ENCODE measurements at places on chromosomes 11 and 22.

- DNase-seq: no peak
Observed at GRCh38 chr11:17256512-17256911, 20.0 kb upstream of the NUCB2 start.

- DNase-seq: peak; percentile 74
Observed at GRCh38 chr22:50190941-50191741, 5.4 kb downstream of the TRABD start.

GRCh38 chr11:79404325-79404724 lies 36.5 kb downstream of the TENM4 start:
- DNase-seq: no peak

DNA sequence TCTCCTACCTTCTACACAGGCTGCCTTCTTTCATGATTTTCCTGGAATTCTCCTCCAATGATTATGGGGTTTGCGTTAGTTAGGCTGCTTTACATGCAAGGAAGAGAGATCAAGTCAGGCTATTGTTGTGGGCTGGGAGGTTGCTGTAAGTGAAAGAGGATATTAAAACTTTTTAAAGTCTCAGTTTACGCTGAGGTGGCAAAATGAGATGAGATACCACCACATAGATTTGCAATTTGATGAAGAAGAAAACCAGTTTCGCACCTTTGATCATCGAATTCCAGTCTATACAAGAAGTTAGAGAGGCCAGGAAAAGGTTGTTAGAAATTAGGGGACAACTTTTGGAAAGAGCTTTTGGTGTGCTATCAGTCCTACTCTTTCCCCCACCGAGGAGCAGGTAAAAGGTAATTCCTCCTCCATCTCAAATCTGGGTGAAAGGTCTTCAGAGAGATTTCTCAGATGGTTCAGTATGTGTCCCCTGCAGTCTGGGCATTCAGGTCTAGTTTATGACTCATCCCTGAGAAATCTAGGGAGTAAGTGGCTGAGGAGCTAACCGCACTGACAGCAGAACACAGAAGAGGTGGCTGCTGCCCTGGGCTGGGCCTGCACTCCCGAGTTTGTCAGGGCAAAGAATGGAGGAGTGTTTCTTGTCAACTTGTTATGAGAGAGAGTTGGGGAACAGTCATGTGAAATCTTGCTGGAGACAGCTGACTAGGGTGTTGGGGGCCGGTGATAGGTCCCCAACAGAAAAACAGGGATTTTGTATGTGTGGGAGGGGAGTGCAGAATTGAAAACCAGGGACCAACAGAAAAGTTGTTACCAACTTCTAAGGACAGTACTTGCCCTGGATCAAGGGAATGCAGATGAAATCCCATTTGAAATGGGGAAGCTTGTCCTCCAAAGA lies 34.7 kb downstream of the CCDC83 start:
- DNase-seq: no peak

DNA sequence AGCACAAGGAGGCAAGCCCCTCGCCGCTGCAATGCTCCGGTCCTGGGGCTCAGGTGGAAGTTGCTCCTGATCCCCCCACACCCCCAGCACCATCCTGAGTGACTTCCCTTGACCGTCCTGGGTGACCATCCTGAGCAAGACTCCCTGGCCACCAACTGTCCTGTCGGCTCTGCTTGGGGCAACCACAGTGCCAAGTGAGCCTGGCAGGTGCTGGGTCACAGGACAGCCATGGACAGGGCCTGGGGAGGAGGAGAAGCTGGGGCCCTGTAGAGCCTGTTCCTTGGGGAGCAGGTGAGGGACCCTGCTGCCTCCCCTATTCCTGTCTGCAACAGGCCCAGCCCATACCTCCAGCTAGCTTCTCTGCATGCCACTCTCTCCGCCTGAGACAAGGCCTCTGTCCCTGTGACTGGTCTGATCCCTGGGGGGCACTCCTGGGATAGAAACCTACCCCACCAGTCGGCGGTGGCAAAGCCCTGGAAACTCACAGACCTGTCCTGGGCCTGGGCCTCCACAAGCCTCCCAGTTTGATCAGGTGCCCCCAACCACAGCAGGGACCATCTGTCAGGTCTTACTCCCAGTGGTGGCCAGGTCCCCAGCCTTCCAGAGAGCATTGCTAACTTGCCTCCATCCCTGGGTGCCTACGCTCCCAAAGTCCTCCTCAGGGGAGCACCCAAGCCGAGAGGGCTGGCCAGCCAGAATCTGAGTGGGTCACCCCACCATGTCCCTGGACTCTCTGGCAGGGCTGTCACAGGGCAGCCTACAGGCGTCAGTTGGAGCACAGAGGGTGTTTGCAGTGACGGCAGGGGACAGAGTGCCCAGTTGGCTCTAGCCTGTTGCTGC lies 68.7 kb upstream of the WNT7B start:
- no peak for DNase-seq

- DNase-seq: no peak
Observed at GRCh38 chr11:130483124-130483523, 34.7 kb downstream of the ADAMTS15 start.

GRCh38 chr11:56886455-56886854 lies 102.3 kb upstream of the OR5AK2 start:
- DNase-seq: no peak

- no peak for DNase-seq
Observed at GRCh38 chr11:11349870-11350337, 3.1 kb downstream of the CSNK2A3 start.

DNA sequence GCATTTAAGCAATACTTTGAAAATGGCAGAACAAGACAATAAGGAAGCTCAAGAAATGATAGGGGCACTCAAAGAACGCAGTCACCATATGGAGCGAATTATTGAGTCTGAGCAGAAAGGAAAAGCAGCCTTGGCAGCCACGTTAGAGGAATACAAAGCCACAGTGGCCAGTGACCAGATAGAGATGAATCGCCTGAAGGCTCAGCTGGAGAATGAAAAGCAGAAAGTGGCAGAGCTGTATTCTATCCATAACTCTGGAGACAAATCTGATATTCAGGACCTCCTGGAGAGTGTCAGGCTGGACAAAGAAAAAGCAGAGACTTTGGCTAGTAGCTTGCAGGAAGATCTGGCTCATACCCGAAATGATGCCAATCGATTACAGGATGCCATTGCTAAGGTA lies 51.9 kb downstream of the SPECC1L start:
- no peak for DNase-seq

GRCh38 chr22:25362883-25363240 lies 143.4 kb downstream of the CRYBB2 start:
- no peak for DNase-seq

DNA sequence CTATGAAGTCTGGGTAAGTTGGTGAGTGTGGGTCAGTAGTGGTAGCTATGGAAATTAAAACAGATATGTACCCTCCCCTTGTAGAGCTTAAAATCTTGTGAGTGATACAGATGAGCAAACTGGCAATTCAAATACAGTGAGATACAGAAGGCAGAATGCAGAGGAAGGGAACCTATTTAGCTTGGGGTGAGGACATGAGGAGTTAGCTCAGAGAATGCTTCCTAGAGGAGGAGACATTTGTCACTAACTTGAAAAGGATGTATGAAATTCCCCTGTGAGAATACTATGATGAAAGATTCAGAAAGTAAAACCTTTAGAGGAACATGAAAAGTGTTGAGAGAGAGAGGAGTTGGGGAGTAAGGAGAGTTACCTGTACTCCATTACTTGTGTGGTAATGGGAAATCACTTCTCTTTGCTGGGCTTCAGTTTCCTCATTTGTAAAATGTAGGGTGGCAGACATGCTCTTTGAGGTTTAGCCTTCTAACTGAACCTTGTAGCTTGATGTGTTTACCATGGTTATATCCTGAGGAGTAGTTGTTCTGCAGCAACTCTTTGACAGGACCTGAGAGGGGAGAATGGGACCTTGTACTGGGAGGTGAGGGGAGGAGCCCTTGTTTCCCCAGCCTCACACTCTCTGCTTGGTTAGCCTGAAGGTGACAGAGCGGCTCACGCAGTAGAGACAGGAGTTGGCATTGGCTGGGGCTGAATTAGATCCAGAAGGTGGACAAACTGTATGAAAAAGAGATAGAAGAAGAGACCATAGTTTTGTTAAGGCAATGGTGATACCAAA lies 17.9 kb downstream of the SWAP70 start:
- no peak for DNase-seq

- no peak for DNase-seq
Observed at GRCh38 chr11:45313171-45313865, 27.2 kb upstream of the SYT13 start.

DNA sequence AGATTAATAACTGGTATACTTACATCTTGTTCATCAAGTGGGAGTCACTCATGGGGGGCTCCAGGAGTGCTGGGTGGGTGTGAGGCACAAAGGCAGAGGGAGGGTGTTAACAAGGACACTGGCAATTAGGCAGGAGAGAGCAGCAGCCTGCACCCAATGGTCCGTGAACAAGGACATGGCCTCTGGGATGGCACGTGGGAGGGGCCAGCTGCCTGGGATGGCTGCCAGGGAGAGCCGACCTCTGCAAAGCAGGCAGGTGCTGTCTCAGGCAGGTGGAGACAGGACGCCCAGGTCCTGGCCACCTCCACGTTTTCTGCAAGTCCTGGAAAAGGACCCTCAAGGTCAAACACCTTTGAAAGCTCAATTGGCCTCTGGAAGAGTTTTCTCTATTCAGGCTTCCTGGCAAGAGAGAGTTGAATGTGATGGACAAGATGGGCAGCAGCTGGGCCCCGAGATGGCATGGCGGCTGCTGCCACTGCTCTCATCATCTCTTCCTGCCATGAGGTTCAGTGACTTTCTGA lies 257.1 kb downstream of the BUD13 start:
- no peak for DNase-seq

GRCh38 chr22:25110846-25111578 lies 88.6 kb upstream of the CRYBB3 start:
- DNase-seq: peak; percentile 50

DNA sequence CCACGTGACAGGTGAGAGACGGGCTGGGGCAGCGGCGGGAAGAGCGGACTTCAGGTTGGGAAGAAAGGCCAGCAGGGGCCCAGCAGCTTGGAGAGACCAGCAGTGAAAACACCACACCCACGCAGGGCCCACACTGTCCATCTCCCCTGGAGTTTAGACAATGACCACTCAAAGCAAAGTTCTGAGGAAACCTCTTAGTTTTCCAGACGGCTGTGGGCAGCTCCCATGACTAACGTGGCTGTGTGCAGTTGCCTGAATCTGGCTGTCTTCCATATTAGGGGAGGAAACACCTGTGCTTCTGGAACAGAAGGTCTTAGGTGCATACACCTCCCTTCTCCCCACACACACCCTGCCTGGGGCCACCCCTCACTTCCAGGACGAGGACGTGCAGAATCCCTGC lies 70.6 kb upstream of the TTLL12 start:
- no peak for DNase-seq

- DNase-seq: no peak
Observed at GRCh38 chr22:50014053-50014501, 1.5 kb upstream of the IL17REL start.

GRCh38 chr11:49995565-49995964 lies 13.2 kb upstream of the OR4C12 start:
- DNase-seq: no peak

GRCh38 chr11:126123686-126124085 lies 61.0 kb upstream of the CDON start:
- DNase-seq: no peak

DNA sequence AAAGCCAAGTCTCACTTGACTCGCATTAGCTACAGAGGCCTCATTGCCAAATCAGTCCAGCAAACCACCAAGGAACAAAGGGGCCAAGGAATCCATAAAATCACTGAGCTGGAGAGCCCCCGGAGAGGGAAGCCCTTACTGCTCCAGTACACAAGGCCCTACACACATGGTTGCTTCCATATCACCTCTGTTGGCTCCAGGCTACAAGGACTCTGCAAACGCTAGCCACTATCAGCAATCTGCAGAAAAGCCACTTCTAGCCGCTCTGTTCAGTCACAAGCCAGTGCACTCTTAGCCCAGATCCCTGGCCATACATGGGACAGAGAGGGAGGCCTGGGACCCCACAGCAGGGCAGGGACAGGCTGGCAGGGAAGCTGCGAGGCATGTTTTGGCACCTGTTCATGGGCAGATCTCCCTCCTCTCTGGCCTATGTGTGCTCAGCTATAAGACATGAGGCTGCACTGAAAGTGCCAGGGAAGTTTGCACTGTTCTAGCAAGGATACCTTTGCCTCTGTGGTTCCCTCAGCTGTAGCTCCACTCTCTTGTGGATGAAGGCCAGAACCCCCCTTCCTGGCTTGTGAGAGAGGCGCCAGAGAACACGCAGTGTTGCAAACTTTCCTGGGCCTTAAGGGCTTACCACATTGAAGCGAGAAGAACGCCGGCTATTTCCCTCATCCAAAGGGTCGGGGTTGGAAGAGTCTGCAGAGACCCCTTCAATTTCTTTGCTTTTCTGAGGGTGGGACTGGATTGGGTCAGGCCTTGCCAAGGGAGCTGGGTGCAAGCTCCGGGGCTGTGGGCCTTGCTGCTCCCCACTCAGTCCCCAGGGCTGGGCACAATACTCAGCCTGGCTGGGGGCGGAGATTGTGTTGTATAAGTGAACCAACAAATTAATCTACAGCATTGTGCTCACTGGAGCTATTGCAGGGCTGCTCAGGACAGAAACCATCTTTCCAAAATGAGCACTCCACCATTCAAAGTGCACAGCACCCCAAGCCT lies 108.7 kb upstream of the PITPNB start:
- DNase-seq: no peak

- no peak for DNase-seq
Observed at GRCh38 chr22:45237065-45237990, 3.4 kb downstream of the KIAA0930 start.

GRCh38 chr11:28338371-28338770 lies 230.2 kb downstream of the METTL15 start:
- no peak for DNase-seq

DNA sequence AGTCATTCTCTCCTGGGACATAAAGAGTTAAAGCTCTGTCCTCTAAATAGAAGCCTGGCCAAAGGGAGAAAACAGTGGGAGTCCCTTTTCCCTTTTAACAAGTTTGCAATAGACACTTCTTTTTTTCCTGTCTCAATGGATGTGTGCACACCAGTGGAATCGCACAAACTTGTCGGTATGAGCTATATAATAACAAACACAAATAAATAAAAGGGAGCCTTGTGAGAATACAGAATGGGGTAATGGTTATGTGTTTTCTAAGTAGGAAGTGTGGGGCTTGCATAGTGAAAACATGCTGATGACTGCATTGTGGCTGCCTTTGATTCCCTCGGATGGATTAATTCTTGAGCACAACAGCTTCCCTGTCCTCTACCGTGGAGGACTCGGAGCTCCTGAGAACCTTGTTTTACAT lies 131.9 kb downstream of the WNT7B start:
- DNase-seq: no peak

- no peak for DNase-seq
Observed at GRCh38 chr11:12512132-12512531, 134.8 kb downstream of the PARVA start.

- peak; percentile 55 for DNase-seq
Observed at GRCh38 chr22:37218771-37219411, 6.6 kb upstream of the SSTR3 start.

GRCh38 chr22:17767233-17768065 lies 6.8 kb downstream of the BID start:
- DNase-seq: no peak

- DNase-seq: no peak
Observed at GRCh38 chr22:33831651-33832050, 88.6 kb downstream of the LARGE1 start.

GRCh38 chr11:66419825-66420224 lies 1.0 kb upstream of the NPAS4 start:
- no peak for DNase-seq

GRCh38 chr11:77069336-77069968 lies 2.7 kb downstream of the CAPN5 start:
- DNase-seq: no peak

GRCh38 chr22:25202290-25202921 lies 2.7 kb downstream of the CRYBB3 start:
- DNase-seq: peak; percentile 33

GRCh38 chr11:75524665-75525432 lies 892 bp downstream of the GDPD5 start:
- peak; percentile 17 for DNase-seq

GRCh38 chr11:75714211-75714610 lies 3.4 kb upstream of the MOGAT2 start:
- no peak for DNase-seq

All from stimulated activated CD4-positive, alpha-beta T cell treated with anti-CD3 and anti-CD28 coated beads, Interleukin-4, amount 100 ng/mL, for 4 hours (primary cell).